Thymus (tissue), 14 donors: ENCODE measurements at places on chromosomes 7 and 10.

DNA sequence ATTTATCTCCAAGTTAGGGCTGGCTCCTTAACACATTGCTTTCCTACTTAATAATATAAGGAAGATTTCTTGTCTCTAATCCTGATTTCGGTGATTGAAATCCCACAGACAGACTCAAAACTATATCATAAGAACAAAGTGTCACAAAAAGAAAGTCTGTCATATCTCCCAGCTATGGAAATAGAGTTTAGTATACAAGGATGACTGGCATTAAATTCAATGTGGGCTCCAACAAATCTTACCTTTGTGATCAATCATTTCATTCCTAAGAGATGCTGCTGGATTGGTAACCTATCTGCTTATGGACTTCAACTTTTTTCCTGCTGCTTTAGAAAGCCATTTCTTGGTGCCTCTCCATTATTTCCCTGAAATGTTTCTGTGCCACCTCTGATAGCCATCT is 39.5 kb upstream of the ZRANB1 start:
- no peak overlapping the region for H3K27ac ChIP-seq
- H3K4me3 ChIP-seq: no peak overlapping the region
- no peak for DNase-seq
- no peaks in the 10 kb centered on the region for H3K36me3 ChIP-seq
- no peaks in the 10 kb centered on the region for H3K4me1 ChIP-seq

DNA sequence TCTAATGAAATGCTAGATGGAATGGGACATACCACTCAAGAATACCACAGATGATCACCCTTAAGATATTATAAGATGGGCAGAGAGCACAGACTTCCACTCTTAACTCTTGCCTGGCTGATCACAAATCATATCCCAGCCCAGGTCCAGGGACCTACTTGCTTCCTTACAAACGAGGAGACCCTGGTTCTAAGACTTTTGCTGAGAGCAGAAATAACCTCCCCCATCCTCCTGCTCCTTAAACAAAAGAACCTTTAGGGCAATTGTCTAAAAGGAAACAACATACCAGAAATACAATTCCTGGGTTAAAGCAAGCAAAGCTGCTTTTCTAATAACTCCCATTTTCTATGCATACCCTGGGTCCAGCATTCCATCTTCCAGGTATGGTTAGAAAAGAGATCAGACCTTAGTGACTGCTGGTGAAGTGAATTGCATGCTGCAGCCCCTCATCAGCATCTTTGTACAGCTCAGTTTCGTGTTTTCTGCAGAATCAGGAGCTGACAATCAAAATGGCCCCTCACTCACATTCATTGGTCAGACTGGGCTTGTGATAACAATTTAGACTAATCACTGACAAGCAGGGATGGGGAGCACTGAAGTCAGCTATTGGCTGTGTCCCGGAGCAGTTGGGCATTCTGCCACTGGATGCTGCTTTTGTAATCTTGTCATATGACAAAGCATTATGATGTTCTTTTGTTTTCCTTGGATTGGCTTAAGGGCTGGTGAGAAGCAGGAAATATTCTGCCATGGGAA is 14.6 kb downstream of the IFIT3 start:
- no peak for DNase-seq
- H3K36me3 ChIP-seq: no peaks in the 10 kb centered on the region
- H3K27ac ChIP-seq: no peak overlapping the region
- H3K4me1 ChIP-seq: no peaks in the 10 kb centered on the region
- no peak overlapping the region for H3K4me3 ChIP-seq

- no peaks in the 10 kb centered on the region for H3K36me3 ChIP-seq
- no peak for DNase-seq
- no peaks in the 10 kb centered on the region for H3K27me3 ChIP-seq
- H3K27ac ChIP-seq: no peak overlapping the region
- H3K4me3 ChIP-seq: no peak overlapping the region
Observed at GRCh38 chr7:156232931-156233705, 407.5 kb upstream of the RNF32 start.

GRCh38 chr7:39446546-39446945 is 119.7 kb upstream of the YAE1 start:
- no peaks in the 10 kb centered on the region for H3K27me3 ChIP-seq
- H3K27ac ChIP-seq: no peak overlapping the region

DNA sequence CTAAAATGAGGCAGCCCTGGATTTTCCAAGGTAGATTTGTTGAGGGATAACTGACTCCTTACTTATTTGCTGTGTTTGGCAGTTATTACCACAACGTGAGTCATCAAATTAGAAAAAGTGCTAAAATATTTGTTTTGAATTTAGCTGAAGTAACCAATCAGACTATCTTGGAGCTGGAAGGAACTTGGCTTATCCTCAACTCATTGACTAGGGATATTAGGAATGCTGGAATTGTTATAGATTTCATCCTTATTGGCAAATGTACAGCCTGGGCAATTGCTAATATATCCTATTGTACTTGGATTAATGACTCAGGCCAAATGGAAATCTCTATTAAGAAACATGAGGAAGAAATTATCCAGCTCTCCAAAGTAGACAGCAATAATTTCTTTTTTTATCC is 1189.0 kb upstream of the LRRN3 start:
- no peaks in the 10 kb centered on the region for H3K27me3 ChIP-seq
- no peak for DNase-seq
- H3K36me3 ChIP-seq: no peaks in the 10 kb centered on the region
- H3K4me3 ChIP-seq: no peak overlapping the region

GRCh38 chr7:37216923-37217322 is 231.7 kb downstream of the ELMO1 start:
- no peaks in the 10 kb centered on the region for H3K27me3 ChIP-seq
- H3K4me3 ChIP-seq: no peak overlapping the region
- no peaks in the 10 kb centered on the region for H3K4me1 ChIP-seq
- DNase-seq: no peak
- no peaks in the 10 kb centered on the region for H3K36me3 ChIP-seq

DNA sequence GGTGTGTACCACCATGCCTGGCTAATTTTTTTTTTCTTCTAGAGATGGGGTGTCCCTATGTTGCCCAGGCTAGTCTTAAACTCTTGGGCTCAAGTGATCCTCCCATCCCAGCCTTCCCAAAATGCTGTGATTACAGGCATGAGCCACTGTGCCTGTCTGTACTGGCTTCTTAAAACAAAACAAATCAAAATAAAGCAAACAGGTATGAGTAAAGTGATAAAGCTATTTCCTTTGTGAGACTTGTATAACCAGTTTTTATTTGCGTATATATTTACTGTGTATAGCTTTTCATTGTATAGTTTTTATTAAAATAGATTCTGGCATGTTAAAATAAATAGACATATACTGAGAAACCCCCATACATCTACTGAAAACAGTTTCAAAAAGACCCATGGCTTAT is 14.3 kb downstream of the LCOR start:
- no peaks in the 10 kb centered on the region for H3K4me1 ChIP-seq
- H3K4me3 ChIP-seq: no peak overlapping the region
- no peak for DNase-seq
- H3K27ac ChIP-seq: no peak overlapping the region
- H3K27me3 ChIP-seq: no peaks in the 10 kb centered on the region

DNA sequence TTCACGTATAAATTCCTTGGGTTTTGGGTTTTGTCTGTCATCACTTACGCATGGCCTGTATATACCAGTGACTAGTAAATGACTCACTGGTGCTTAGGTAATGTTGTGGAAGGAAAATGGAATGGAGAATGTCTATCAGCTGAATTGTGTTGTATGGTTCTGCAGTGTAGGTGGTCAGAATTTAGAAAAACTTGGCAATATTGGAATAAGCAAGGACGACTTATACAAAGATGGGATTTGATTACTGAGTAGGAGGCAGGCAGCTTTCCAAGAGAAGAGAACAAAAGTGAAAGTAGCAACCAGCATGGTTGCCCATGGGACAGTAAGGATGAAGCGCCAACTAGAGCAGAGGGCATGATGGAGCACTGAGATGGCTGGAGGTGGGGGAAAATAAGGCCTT is 168.6 kb upstream of the CSTF2T start:
- no peak for DNase-seq
- H3K36me3 ChIP-seq: no peaks in the 10 kb centered on the region
- H3K27me3 ChIP-seq: no peaks in the 10 kb centered on the region
- H3K27ac ChIP-seq: no peak overlapping the region
- no peaks in the 10 kb centered on the region for H3K4me1 ChIP-seq

DNA sequence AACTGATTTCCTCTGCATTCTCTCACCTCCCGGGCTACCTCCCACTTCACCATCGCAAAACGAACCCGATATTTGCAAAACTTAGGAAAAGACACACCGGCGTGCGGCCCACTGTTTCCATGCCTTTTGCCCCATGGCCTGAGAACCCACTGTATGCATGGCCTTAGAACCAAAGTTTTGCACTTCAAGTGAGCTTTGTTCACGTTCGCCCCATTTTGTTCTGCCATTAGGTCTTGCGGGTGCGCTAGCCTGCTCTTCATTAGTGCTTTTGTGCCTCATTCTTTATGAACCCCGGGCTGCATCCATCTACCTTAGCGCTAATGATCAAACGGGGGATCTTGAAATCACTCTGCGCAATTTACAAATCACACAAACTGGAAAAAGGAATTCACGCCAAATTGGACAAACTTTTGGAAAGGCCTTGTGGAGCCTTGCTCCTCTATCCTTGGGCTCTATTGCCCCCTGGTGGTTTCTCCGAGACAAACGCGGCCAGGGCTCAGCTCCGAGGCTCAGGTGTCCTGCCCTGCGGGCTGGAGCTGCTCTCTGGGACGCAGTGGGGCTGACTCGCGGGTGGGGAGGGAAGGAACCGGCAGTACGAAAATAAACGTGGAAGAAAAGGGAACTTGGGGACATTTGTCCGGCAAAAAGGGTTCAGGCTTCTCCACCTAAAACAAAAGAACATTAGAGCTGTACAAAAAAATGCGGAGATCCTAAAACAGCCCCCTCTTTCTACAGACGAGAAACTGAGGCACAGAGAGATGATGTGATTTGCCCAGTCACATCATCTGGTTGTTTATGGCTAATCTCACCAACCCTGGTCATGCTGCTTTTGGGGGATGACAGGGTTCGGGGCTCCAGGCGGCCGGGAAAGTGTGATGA is 300.4 kb upstream of the NFE2L3 start:
- no peaks in the 10 kb centered on the region for H3K36me3 ChIP-seq
- H3K4me1 ChIP-seq: peaks cover 3% of the 10 kb centered on the region
- peak; percentile 52 for DNase-seq
- H3K27ac ChIP-seq: no peak overlapping the region

- H3K36me3 ChIP-seq: no peaks in the 10 kb centered on the region
- no peak for DNase-seq
- no peaks in the 10 kb centered on the region for H3K27me3 ChIP-seq
- no peaks in the 10 kb centered on the region for H3K4me1 ChIP-seq
- H3K4me3 ChIP-seq: no peak overlapping the region
Observed at GRCh38 chr7:3510101-3511020, 209.3 kb downstream of the SDK1 start.

- H3K4me1 ChIP-seq: no peaks in the 10 kb centered on the region
- H3K4me3 ChIP-seq: no peak overlapping the region
- H3K27ac ChIP-seq: no peak overlapping the region
- H3K27me3 ChIP-seq: no peaks in the 10 kb centered on the region
Observed at GRCh38 chr10:108894402-108895301, 1028.7 kb downstream of the XPNPEP1 start.

DNA sequence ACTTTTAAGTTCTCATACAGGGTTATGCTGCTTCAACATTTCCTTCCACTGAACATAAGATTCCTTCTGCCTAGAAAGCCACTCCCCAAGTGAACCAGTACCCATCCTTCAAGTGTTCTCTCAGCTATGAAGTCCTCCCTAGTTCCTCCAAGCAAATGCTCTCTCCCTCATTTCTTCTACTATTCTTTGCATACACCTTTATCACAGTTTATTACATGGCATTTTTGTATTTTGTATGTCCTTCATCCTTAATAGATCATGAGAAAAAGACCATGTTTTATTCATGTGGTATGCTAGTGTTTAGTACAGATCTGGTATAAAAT is 1.9 kb downstream of the SYPL1 start:
- DNase-seq: no peak
- peaks cover 21% of the 10 kb centered on the region for H3K4me1 ChIP-seq
- no peaks in the 10 kb centered on the region for H3K27me3 ChIP-seq
- peaks cover under 1% of the 10 kb centered on the region for H3K36me3 ChIP-seq
- no peak overlapping the region for H3K4me3 ChIP-seq

DNA sequence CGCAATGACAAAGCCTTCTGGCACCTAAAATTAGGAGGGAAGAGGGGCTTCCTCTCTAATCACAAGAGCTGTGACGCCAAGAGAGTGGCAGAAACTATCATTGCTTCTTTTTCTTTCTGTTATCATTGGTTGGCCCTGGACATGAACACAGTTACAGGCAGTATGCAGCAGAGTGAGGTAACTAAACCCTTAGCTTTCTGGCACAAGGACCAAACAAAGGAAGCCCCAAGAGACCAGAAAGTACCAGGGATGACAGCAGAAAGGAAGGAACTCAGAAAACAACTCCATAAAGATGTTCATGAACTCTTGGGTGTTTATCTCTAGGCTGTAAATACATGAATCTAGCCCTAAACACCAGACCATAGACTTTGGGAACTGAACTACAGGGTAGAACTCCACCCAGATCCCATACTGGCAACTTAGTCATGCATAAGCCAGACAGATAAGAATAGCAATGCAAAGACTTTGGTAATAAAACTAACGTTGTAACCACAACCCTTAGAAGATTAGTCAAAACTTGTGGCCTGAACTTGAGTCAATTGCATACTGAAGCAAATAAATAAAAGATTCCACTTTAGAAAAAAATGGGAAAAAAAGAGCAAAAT is 195.7 kb upstream of the PTN start:
- H3K27me3 ChIP-seq: no peaks in the 10 kb centered on the region
- DNase-seq: no peak
- no peak overlapping the region for H3K4me3 ChIP-seq
- H3K27ac ChIP-seq: no peak overlapping the region

DNA sequence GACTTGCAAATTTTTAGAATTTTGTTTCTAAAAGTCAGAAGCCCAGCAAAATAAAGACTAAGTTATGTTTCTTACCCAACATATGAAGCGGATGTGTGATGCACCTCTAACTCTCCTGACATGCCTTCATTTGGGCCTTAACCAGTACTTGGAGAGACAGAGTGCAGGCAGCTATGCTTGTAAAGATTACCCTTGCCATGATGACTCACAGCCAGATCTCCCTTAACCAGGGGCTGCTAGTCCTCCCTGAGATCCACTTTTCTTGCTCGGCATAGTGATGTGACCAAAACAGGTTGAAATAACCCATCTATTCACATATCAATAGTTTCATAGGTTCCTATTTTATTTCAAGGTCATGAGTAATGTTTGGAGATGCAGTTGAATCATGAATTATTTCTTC is 43.6 kb downstream of the PPP1R3A start:
- H3K27ac ChIP-seq: no peak overlapping the region
- H3K27me3 ChIP-seq: no peaks in the 10 kb centered on the region
- no peaks in the 10 kb centered on the region for H3K36me3 ChIP-seq
- H3K4me3 ChIP-seq: no peak overlapping the region
- H3K4me1 ChIP-seq: no peaks in the 10 kb centered on the region
- DNase-seq: no peak

- H3K4me3 ChIP-seq: no peak overlapping the region
- no peak for DNase-seq
- no peaks in the 10 kb centered on the region for H3K4me1 ChIP-seq
- H3K27me3 ChIP-seq: peaks cover 28% of the 10 kb centered on the region
Observed at GRCh38 chr7:157710396-157710795, 373.6 kb downstream of the DNAJB6 start.

GRCh38 chr7:30743371-30744074 is 8.4 kb upstream of the INMT start:
- H3K27me3 ChIP-seq: no peaks in the 10 kb centered on the region
- no peak for DNase-seq
- no peak overlapping the region for H3K27ac ChIP-seq
- H3K36me3 ChIP-seq: no peaks in the 10 kb centered on the region

- no peak overlapping the region for H3K4me3 ChIP-seq
- H3K27ac ChIP-seq: no peak overlapping the region
- no peaks in the 10 kb centered on the region for H3K36me3 ChIP-seq
- H3K4me1 ChIP-seq: no peaks in the 10 kb centered on the region
- no peak for DNase-seq
- no peaks in the 10 kb centered on the region for H3K27me3 ChIP-seq
Observed at GRCh38 chr10:86046845-86047460, 319.6 kb downstream of the GRID1 start.
